ENCODE measurements at places on chromosomes 5 and 9.
A peak's percentile ranks its signal among the peaks of the same experiment; 100 is the strongest.

- no peak for DNase-seq
These were observed 114.7 kb downstream of the ST8SIA4 start for GRCh38 chr5:100788417-100788816.

DNA sequence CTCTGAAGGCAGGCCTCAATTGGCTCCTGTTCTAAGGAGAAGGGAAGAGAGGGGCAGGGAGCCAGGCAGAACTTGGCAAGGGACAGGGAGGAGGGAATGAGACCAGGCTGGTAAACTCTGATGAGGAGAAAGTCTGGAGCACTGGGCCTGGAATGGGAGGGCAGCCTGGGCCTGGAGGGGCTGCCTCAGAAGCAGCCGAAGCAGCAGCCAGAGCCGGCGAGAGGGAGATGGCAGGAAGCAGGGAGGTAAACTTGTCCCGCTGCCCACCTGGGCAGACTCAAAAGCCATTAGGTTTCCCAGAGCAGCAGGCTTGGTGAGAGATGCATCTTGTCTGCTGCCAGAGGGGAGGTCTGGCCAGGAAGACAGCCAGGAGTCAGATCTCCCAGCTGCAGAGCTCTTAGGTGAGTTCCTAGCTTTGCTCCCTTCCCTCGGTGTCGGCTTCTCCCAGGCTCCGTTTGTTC lies 37.0 kb upstream of the CRB2 start:
- no peak for DNase-seq

GRCh38 chr5:40399349-40399748 lies 280.4 kb upstream of the PTGER4 start:
- no peak for DNase-seq

DNA sequence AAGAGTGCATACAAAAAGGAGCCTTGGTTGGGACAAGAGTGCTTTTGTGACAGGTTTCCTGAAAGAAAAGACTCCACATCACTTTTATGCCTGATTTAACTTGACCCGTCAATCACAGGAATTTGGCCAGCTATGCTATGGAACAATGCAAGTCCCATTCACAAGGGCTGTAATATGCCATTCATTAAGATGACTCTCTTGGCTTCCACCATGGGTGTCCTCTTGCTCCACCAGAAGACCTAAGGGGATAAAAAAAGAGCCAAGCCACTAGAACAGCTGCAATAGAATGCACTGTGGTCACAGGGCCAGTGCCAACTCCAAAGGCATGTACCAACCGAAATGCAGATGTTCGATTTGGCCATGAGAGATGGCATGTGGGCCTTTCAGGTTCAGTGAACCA lies 480.1 kb upstream of the MPDZ start:
- DNase-seq: no peak

DNA sequence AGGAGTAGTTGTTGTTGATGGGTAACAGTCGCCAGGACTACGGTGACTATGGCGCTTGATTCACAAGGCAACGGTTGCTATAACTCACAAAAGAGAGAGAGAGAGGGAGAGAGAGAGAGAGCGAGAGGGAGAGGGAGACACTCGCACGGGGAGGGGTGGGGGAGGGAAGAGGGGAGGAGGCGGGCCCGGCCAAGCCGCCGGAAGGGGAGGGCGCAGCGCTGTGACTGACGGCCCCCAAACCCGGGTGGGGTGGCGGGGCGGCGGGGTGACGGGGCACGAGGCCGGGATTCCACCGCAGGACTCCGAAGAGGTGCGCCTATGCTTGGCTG lies at the start of gene RFX3:
RFX3 (minus strand) TSS at position 166 of the 329 bp plus-strand sequence. CDS start 130,413 bp downstream, outside the sequence.
- peak; percentile 90 for DNase-seq

GRCh38 chr5:98770911-98771322 lies 2.5 kb upstream of the RGMB start:
- DNase-seq: no peak

All from CD4-positive, alpha-beta T cell (primary cell).